ENCODE measurements at places on chromosomes 11 and 22.

- DNase-seq, result no peak
These were observed 51.6 kb downstream of the SHANK2 start for GRCh38 chr11:71200761-71201160.

- no peak for DNase-seq
These were observed 70.2 kb downstream of the DBX1 start for GRCh38 chr11:20089796-20090653.

DNA sequence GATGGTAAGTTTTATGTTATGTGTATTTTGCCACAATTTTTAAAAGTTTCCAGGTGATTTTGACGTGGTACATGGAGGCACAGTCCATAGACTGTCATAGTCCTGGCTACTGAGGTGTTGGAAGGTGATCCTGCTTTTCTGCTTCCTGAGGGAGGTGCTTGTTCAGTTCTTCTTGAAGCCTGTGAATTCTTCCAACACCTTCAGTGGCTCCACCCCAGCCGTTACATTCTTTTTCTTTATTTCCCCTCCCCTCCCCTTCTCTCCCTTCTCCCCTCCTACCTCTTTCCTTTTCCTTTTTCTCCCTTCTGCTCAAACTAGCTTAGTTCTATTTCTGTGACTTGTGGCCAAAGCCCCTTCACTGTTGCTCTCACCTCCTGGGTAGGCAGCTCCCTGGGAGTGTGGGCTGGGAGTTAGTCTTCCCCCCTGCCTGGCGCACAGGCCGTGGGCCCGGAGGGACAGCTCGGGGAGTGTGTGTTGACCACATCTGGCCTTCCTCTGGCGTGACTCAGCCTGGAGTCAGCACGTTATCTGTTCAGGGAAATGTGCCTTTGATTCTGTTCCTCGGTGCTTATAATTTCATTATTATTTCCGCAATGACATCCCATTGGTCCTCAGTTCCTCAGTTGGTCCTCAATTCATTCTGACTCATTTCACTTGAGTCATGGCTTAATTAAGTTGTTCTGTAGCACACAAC is 566.2 kb downstream of the TBC1D22A start:
- DNase-seq, result no peak

- DNase-seq, result peak; percentile 4
These were observed 6.3 kb upstream of the FXYD2 start for GRCh38 chr11:117830674-117831351.

DNA sequence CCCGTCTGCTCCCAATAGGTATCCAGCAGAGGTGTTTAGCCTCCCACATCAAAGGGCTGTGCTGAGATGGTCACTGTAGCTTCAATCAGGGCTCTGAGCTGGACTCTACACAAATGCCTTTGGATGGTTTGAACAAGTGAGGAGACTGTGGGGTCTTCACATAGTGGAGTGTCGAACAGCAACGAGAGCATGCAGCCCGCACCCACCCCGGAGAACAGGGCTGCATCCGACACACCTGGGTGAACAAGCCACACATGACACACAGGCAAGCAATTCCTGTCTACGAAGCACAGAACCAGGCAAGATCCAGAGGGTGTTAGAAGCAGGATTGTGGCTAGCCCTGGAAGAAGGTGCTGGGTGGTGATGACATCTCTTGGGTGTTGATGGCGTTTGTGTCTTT is 58.0 kb upstream of the FGF3 start:
- DNase-seq, result peak; percentile 5

GRCh38 chr11:85347291-85347690 is 279.9 kb downstream of the DLG2 start:
- DNase-seq, result no peak

DNA sequence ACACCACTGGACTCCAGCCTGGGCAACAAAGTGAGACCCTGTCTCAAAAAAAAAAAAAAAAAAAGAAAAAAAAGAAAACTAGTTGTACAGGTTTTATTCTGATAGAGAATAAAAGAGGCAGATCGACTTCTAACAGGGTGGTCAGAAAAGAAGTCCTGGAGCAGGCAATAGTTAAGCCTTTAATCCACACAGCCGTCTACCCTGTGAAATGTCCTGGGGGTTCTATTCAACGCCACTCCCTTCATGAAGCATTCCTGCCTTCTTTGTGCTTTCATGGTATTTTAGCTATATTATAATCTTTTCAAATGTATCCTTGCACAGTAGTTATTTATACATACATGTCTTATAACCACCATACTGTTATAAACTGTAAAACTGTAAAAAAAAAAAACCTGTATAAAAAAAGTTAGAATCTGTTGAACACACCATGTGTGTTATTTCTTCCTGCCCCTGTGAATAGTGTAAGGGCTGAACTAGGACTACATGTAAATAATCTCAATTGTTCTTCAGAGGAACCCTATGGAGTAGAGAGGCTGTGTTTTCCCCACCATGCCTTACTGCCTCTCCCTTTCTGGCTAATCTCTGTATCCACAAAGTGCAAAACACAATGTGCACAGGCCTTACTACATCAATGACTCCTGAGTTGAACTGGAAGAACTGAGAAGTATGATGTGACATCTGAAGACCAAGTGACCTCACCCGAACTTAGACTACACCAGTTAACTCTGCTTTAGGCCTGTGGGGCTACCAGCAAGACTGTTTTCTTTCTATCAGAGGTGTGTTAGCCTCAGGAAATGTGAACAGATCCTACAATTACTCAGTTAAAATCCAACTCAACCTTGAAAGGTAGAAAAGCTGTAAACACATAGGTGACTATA is 25.3 kb downstream of the PRCP start:
- DNase-seq, result no peak

- no peak for DNase-seq
These were observed 10.8 kb downstream of the SYT12 start for GRCh38 chr11:67033661-67034166.

GRCh38 chr11:428295-428694 is 13.5 kb upstream of the SIGIRR start:
- DNase-seq, result no peak

GRCh38 chr11:35419184-35419829 is at the start of gene SLC1A2:
Gene SLC1A2, minus strand, starts transcription at chr11:35419558. Its CDS starts 592 bp downstream, at chr11:35418966.
- no peak for DNase-seq

- DNase-seq, result no peak
These were observed 1.5 kb downstream of the GLB1L2 start for GRCh38 chr11:134333312-134333711.

DNA sequence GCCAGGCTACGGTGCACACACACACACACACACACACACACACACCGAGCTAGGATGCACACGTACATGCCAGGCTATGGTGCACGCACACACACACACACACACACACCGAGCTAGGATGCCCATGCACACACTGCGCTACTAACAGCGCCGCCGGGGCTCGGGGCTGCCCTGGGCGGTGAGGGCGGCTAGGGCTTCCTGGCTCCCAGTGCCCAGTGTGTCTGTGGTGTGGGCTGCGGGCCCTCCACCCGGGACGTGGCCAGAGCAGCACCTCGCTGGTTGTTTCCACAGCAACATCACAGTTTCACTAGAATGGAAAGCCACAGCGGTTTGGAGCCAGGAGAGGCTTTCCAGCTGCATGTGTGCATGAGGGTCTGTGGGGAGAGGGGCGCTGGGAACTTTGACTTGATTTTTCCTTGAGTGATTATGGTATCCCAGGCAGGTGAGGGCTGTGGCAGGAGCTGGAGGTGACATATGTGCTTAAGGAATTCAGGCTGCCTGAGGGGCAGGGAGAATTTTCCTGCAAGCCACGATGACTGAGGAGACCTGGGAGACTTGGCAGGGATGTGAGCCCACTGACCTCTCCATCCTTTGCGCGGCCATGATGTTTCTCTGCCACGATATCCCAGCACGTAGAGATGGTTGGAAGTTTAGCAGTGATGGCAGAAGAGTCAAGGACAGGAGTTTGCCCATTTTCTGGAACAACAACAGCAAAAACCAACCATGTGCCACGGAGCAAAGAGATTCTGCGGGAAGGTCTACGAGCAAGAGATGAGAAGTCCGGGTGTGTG is 195.9 kb downstream of the SNX19 start:
- no peak for DNase-seq

Measured in transverse colon (tissue), 4 donors.